ENCODE measurements at places on chromosomes 2 and 18. TPM values are rescaled to one million over a fixed set of nuclear protein-coding genes. Genes with fewer than 3 reads are reported as not detected.

PNKD gene
- 28.9 TPM for total RNA-seq

LHCGR gene
- total RNA-seq, result not detected

PRKAG3 gene
- total RNA-seq, result not detected

TXNDC2 gene
- under 0.01 TPM for total RNA-seq

NAB1 gene
- total RNA-seq, result 41.2 TPM

FAM237A gene
- total RNA-seq, result not detected

TNS1 gene
- total RNA-seq, result 74.4 TPM

RAMP1 gene
- 10.5 TPM for total RNA-seq

REEP1 gene
- total RNA-seq, result not detected
